ENCODE measurements at places on chromosomes 3 and 15. TPM values are rescaled to one million over a fixed set of nuclear protein-coding genes. Genes with fewer than 3 reads are reported as not detected.

C3orf80 gene
- 0.52 TPM for total RNA-seq

- no peak for DNase-seq
- no peaks in the 10 kb centered on the region for H3K27me3 ChIP-seq
- no peaks in the 10 kb centered on the region for H3K4me1 ChIP-seq
Measured at GRCh38 chr3:143827425-143827824, 20.8 kb downstream of the SLC9A9 start.

- no peaks in the 10 kb centered on the region for H3K36me3 ChIP-seq
- DNase-seq: peak; percentile 96
- H3K4me3 ChIP-seq: no peak overlapping the region
- H3K27me3 ChIP-seq: no peaks in the 10 kb centered on the region
Measured at GRCh38 chr3:65953301-65953812, 85.4 kb downstream of the MAGI1 start.

- no peaks in the 10 kb centered on the region for H3K27me3 ChIP-seq
- no peaks in the 10 kb centered on the region for H3K4me1 ChIP-seq
- no peaks in the 10 kb centered on the region for H3K36me3 ChIP-seq
- peak overlapping the region; percentile 26 for H3K27ac ChIP-seq
- no peak overlapping the region for H3K4me3 ChIP-seq
Measured at GRCh38 chr3:183515968-183516851, 39.3 kb downstream of the KLHL6 start.
